ENCODE measurements at places on chromosomes 7 and 10.

DNA sequence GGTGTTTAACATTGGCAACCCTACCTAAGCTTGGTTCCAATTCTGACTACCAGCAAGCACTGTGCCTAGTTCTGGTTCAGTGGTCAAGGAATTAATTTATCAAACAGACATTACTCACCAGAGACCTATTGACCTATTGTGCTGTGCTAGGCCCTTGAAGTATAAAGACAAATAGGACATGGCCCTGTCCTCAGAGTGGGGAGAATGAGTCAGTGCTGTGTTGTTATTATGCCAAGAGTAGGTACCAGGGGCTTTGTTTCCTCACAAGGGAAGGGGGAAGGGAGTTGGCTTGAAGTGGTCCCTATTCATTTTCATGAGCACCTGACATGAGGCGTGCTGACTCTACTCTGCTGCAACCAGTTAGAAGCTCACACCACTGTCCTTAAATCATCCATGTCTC lies 62.6 kb upstream of the PLPP4 start:
- no peak for DNase-seq

DNA sequence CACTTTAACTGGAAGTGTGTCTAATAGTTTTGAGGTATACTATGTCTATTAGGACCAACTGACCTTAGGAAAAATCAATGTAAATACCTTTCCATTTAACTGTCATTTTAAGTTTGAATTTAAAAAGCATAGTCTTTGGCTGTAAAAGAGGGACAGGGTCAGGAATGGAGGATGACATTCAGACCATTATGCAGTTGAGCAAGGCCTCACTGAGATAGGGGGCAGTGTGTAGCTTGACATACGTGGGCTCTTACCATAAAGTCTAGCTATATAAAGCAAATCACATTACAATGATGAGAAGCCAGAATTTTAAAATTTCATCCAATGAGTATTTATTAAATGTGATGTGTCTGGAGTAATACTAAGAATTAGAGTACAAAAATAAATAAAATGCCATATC lies 17.9 kb downstream of the PALS2 start:
- DNase-seq, result no peak

DNA sequence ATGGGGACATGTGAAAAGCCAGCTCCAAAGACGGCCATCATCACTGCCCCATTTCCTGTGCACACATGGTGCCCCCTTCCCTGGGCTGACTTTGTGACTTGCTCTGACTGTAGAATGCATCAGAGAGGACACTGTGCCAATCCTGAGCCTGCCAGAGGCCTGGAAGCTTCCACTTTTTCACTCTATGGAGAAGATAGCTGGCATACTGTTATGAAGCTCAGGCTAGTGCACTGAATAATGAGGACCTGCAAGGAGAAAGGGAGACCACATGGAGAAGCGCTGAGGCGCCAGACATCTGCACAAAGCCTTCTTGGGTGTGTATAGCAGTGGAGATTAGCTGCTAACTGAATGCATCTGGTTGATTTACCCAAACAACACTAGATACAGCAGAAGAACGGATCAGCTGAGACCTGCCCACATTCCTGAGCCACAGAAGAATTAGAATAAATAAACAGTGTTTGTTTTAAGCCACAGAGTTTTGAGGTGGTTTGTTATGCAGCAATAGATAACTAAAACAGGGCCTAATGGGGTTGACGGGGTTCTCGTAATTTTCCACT lies 58.9 kb upstream of the C10orf90 start:
- DNase-seq, result no peak

GRCh38 chr10:33008499-33009243 lies 50.6 kb upstream of the ITGB1 start:
- peak; percentile 39 for DNase-seq

DNA sequence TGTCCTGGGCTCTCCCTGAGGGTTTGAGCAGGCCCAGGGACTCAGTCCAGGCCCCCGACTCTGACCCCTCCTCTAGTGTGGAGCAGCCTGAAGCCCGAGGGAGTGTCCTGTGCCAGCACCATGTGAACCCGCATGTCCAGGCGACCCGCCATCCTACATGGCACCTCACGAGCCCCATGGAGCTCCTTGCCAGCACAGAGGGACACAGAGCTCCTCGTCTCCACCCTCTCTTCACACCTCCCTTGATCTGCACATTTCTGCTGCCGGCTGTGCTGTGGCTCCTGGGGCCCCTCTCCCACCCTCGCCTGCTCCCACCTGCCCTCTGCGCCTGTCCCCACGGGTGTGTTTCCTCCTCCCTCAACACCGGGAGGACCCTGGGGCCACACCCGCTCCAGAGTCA lies 103.5 kb downstream of the ADARB2 start:
- no peak for DNase-seq

DNA sequence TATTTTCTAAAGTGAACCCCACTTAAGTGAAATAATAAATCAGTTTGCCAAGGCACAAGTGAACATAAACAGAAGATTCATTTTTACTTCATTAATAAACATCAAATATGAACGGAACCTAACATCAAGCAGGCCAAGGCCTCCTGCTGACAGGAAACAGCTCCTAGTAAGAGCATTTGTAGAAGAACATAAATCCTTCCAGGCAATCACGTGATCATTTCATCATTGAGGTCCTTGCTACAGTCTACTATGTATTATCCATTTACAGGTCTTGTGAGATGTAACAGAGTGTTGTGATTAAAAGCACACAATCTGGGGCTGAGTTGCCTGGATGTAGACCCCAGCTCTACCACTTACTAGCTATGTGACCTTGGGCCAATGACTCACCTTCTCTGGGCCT lies 70.6 kb downstream of the CALD1 start:
- no peak for DNase-seq

GRCh38 chr7:26329520-26330255 lies 38.0 kb downstream of the SNX10 start:
- no peak for DNase-seq

GRCh38 chr10:129467359-129468064 lies 471 bp downstream of the MGMT start:
- no peak for DNase-seq

- no peak for DNase-seq
These were observed 340.5 kb downstream of the TNS3 start for GRCh38 chr7:47241112-47242065.

DNA sequence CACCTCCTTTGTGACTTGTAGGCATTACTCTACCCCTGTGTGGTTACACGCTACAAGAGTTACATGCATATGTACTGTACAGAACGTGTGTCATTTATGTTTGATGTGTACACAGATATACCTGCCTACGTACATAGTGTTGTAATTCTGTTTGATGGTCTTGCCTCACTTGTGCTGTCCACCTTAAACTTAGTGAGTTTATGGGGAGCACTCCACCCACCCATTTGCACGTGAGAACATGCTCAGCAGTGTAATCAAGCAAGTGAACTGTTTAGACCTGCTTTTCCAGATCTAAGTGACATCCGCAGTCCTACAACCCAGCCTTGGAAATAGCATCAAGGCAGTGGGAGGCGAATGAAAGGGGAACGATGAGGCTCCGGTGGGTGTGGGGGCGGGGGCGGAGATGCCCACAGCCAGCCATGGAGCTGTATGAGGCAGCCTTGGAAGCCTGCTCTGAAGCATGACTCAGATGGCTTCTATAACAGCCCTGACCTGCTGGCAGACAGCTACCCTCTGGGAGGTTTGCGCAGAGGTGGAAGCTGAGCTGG lies 52.1 kb downstream of the SUFU start:
- DNase-seq, result no peak

DNA sequence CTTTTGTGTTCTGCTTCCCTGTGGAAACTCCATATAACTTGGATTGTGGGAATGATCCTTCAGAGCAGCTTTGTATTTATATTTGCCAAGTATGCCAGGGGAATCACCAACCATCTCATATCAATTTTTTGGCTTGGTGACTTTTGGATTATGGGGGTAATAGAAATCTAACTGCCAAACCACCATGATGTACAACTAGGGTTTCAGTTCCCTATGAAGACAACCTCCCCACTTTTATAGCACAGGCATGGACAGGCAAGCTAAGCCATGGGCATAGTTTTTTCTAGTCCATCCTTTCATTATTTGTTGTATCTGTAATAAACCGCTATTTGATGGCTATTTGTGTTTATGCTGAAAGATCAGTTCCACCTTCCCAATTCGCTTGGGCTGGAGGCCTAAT lies 17.7 kb downstream of the NPY start:
- no peak for DNase-seq

DNA sequence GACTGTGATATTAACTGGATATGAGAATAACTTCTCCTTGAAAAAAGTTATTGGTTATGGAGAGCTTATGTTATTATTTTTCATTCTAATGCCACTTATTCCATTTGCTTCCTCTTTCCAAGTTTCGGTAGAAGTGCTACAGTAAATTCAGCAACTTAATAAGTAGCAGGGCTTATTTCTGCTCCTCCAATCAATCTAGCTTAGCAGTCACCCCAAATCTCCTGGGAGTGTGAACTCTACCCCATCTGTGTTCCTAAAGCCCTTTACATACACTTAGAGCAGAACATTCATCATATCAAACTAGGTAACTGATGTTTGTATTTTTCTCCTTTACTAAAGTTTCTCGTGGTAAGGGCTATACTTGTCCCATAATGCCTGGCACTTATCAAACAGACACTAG lies 8.7 kb downstream of the ARL3 start:
- no peak for DNase-seq

- DNase-seq, result no peak
These were observed 40.9 kb downstream of the PRPF18 start for GRCh38 chr10:13627459-13628310.

DNA sequence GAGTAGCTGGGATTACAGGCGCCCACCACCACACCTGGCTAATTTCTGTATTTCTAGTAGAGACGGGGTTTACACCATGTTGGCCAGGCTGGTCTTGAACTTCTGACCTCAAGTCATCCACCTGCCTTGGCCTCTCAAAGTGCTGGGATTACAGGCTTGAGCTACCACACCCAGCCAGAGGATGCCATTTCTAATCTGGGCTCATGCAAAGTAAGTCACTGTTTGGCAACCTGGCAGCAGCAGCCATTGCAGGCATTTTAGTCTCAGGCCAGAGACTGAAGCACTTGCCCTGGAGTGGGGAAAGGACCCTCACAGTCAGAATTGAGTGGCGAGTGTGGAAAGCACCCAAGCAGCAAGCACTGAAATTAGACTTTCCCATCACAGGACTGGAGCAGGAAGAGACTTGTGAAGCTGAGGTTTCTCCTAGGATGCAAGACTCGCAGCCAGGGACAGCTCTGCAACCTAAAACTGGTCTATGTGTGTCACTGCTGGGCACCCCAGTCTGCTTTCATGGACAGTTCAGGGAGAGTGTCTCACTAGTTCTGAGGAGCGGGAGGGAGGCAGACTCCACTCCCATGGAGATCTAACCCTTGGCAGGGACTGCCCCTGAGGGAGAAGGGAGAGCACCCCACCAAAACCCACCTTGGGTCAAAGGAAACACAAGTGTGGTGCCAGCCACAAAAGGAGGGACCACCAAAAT lies 27.6 kb downstream of the SNX13 start:
- DNase-seq, result no peak

DNA sequence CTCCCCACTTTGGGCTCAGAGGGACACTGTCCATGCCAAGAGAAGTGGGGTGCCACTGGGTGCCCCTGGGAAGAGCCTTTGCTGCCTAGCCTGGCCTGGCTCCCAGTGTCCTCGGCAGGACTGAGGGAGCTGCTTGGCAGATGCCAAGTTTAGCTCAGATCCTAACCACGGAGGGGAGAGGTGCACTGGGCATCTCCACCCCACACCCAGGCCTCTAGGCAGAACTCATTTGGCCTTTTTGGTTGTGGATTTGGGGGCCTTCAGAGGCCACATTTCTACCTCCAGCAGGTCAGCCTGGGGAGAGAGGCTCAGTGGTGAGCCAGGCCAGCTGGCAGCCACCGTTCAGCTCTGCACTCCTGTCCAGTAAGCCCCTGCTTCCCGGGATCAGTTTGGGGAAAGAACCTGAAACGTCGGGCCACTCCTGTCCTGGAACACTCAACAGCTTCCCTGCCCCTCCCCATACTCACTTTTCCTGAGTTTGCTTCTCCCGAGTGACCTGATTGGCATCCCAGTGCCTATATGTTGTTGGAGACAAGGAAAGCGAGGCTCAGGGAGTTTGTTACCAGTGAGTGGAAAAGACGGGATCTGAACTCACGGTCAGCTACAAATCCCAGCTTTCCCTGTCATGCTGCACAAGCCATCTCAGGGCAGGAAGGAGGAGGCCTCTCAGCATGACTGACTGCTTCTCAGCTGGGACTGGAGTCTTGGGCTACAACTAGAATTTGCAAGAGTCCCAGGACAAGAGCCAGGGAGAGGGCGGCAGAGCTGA lies 11.2 kb upstream of the CXCL12 start:
- no peak for DNase-seq

DNA sequence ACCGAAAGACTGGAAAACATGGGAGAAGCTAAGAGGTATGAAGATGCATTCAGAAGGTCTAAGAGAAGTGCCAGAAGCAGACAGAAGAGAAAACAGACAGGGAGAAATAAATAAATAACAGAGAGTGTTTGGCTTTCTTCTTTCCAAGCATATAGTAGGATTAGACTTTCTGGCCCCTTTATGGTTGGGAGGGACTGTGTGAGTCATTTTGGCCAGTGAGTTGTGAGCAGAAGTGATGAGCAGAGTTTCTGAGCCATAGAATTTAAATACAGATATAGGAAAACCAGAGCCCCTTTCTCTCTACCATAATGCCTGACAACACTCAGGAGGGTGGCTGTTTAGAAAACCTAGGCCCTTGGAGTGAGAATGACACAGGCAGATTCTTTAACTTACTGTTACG lies 171.0 kb downstream of the PPP1R17 start:
- no peak for DNase-seq

DNA sequence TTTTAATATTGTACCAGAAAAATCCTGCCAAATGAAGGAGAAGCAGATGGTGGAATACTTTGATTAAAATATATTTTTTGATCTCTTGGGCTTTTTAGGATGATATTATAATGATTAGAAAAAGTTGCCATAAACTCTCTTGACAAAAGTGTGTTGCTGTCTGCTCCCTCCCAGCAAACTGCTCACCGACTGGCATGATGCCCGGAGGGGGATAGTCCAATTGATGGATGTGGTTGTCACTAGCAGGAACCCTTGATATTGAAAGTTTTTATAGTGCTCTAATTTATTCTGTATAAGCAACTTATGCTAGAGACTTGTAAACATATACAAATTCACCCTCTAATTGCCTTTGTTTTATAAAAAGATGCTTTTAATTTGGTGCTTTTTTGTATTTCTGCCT lies 114.0 kb downstream of the DNAH11 start:
- DNase-seq, result no peak

GRCh38 chr10:108303149-108303548 lies 1138.6 kb upstream of the SORCS1 start:
- no peak for DNase-seq

- no peak for DNase-seq
These were observed at the start of gene VWA2 for GRCh38 chr10:114239117-114239993. Gene VWA2 (plus strand): TSS chr10:114239254. CDS start chr10:114248714, 9,460 bp downstream.

- DNase-seq, result no peak
These were observed 272.0 kb downstream of the POU6F2 start for GRCh38 chr7:39249635-39250152.

Data from stimulated activated CD8-positive, alpha-beta memory T cell treated with anti-CD3 and anti-CD28 coated beads, Interleukin-7, amount 100 ng/mL, for 1 hour (primary cell).